ENCODE measurements at places on chromosomes 11 and 22. TPM values are rescaled to one million over a fixed set of nuclear protein-coding genes. Genes with fewer than 3 reads are reported as not detected.
A peak's percentile ranks its signal among the peaks of the same experiment; 100 is the strongest.

OR2AG2 gene
- 0.03 TPM for total RNA-seq

UCP2 gene
- total RNA-seq, result 0.42 TPM

APOL3 gene
- total RNA-seq, result 0.85 TPM

LRRC55 gene
- not detected for total RNA-seq

- no peak for DNase-seq
Observed at GRCh38 chr11:1654388-1655167, 25.0 kb downstream of the KRTAP5-5 start.

GRCh38 chr22:29457730-29458129 lies 19.3 kb downstream of the RFPL1 start:
- peak; percentile 35 for DNase-seq

- DNase-seq, result no peak
Observed at GRCh38 chr22:48666620-48667019, 1161.1 kb downstream of the BRD1 start.

- DNase-seq, result no peak
Observed at GRCh38 chr11:1554981-1555712, 16.9 kb downstream of the DUSP8 start.

All from foreskin keratinocyte (primary cell).